ENCODE measurements at places on chromosomes 11 and 22.

GRCh38 chr22:37556710-37557109, 3.6 kb upstream of the CDC42EP1 start:
- DNase-seq: no peak

- DNase-seq: no peak
Observed at GRCh38 chr11:110071197-110071596, 22.0 kb upstream of the ZC3H12C start.

- no peak for DNase-seq
Observed at GRCh38 chr11:127677660-127678425, 677.3 kb upstream of the KIRREL3 start.

GRCh38 chr22:23402275-23403151, 177.6 kb downstream of the IGLL1 start:
- DNase-seq: peak; percentile 62

DNA sequence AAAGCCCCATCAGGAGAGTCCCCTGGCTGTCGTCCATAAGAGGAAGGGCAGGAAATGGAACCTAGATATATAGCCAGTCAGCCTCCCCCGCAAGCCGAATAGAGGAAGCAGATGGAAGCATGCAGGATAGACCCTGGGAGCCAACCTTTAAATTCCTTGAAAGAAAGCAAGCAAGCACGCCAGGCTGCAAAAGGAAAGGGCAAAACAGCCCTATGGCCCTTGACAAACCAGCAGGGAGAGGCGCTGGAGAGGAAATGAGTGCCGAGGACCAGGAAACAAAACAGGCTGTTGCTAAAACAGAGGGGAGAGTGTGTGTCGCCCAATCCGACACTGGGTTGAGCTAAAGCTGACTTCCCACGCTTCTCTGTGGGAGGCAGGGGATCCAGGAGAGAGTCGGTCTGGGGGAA, 203.5 kb upstream of the MTNR1B start:
- no peak for DNase-seq

DNA sequence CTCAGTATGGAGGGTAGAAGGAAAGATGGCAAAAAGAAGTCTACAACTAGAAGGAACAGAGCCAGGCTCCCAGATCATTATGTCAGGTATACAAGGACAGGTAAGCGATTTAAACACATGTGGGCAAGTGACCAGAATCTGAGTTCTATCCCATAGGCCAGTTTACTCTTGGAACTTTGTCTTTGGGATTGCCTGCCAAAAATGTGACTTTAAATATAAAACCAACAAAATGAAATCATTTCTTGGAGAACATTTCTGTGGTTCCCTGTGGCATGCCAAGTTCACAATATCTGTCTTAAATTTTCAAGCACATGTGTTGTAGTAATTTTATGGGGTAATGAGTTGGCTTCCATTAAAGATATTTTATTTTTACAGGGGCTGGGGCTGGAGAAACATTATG, 141.0 kb downstream of the SLC17A6 start:
- no peak for DNase-seq
